ENCODE measurements at places on chromosomes 3 and 15.

DNA sequence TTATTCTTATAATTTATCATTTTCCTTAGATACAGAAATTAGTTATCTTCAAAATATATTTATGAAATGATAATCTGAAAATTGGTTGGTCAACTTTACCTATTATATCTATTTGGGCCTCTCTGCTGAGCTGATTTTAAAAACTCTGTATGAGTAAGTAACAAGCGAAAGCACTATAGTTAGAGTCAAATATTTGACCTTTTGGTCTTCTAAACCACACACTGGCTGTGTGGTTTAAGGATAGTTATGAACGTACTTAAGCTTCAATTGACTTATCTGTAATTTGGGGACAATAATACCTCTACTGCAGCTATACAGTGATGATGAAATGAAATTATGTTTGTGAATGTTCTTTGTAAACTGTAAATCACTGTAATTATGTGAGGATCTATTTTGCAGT lies 763.9 kb upstream of the GRM7 start:
- DNase-seq = no peak

DNA sequence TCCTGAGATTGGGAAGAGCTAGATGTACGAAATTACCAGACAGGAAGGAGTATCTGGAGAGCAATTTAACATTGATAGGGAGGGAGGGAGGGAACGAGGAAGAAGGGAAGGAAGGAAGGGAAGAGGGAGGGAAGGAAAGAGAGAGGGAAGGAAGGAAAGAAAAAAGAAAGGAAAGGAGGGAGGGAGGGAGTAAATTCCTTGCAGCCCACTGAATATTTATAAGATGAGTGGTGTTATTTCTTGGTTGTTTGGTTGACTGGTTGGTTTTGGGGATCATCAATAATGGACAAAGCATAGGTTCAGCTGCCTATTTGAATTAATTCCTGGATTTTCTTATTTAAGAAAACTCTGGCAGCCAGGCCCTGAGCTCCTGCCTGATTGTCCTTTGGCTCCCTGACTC lies 15.5 kb upstream of the TSEN2 start:
- no peak for DNase-seq

DNA sequence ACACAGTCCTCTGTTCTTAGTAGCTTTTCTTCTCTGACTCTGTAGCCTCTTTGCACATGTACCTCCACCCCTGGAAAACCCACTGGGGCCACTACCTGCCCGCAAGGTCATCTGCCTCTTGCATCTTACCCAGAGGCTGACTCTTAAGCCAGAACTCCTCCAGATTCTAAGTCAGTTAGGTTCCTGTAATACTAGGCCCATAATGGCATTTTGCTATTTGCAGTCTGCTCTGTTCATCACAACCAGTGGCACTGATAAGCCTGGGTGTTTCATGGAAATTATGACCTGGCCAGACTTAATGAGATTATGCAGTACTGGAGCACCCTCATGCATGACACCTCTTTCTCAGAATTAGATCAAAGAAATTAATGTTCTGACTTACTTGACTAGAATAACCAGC lies 31.7 kb upstream of the ATG7 start:
- no peak for DNase-seq

DNA sequence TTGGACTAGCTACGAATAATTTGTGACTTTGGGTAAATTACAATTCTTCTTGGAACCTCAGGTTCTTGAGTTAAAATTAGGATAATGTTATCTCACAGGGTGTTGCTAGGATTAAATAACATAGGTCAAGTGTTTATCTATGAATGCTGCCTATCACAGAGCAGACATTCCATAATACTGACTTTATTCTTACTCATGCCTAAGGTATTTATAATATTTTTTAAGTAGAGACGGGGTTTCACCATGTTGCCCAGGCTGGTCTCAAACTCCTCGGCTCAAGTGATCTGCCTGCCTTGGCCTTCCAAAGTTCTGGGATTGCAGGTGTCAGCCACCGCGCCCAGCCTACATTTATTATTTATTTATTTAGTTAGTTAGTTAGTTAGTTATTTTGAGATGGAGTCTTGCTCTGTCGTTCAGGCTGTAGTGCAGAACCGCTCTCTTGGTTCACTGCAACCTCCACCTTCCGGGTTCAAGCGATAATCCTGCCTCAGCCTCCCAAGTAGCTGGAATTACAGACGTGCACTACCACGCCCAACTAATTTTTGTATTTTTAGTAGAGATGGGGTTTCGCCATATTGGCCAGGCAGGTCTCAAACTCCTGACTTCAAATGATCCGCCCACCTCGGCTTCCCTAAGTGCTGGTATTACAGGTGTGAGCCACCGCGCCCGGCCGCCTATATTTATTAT lies 741 bp upstream of the ZNF106 start:
- DNase-seq = no peak

- DNase-seq = no peak
Observed at GRCh38 chr15:45849136-45849535, 214.3 kb downstream of the SQOR start.

- no peak for DNase-seq
Observed at GRCh38 chr15:58064980-58065444, 499 bp downstream of the ALDH1A2 start.

- DNase-seq = no peak
Observed at GRCh38 chr3:66644549-66644948, 143.7 kb upstream of the LRIG1 start.

DNA sequence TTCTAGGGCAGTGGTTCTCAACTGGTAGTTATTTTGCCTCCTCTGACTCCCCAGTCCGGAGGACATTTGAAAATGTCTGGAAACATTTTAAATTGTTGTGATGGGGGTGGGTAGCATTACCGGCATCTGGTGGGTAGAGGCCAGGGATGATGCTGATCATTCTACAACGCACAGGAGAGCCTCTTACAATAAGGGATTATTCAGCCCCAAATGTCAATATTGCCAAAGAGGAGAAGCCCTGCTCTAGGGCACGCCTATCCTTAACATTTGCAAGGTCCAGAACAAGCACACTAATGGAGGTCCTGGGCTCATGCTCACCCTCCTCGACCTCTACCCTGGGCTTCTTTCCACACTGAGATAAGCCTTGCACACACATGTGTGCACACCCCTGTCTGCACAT lies 106.4 kb downstream of the MINAR1 start:
- no peak for DNase-seq

DNA sequence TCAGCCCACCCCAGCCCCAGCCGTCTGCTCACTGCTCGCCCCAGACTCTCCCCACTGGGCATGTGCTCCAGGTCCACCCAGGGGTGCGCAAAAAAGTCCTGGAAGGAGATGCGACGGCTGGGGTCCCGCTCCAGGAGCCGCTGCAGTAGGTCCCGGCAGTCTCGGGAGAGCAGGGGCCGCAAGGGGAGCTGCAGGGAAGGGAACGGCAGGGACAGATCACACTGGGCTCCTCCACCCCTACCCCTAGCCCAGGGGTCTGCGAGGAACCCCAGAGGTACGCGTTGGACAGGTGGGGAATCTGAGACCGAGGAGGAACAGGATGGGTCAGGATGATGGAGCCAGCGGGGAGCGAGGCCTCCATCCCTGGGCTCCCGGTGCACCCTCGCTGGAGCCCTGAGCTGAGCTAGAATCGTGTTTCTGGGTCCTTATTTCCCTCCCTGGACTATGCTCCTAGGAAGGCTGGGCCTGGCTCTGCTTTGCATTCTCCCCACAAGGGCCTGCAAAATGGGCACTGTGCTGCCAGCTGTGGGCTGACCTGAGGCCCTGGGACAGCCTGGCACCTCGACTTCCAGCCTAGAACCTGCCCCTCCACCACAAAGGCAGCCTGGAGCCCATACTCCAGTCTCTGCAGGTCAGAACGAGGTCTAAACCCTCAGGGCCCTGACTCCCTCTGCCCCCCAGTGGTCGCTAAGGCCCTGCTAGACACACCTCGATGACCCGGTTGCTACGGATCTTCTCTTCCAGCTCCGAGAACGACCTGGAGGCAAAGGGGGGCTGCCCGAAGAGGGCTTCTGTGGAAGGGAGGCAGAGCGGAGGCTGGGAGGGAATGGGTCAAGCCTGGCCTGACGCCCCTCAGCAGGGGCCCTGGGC lies 3.2 kb downstream of the ULK3 start:
- no peak for DNase-seq

DNA sequence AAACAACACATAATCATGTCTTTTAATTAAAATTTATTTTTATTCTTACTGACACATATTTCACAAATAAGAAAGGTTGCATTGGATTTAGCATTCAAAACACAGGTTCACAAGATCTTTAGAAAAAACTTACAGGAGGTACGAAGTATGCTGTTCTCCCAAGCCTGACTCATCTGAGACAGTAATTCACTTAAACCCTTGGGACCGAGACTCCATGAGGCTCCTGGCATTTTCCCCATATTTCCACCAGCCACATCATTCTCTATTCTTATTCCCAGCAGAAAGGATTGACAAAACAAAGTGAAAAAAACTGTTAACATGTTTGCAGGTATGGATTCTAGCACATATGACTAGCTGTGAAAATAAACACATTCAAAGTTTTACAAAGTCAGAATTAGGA lies 52.6 kb downstream of the CNTN3 start:
- DNase-seq = no peak

DNA sequence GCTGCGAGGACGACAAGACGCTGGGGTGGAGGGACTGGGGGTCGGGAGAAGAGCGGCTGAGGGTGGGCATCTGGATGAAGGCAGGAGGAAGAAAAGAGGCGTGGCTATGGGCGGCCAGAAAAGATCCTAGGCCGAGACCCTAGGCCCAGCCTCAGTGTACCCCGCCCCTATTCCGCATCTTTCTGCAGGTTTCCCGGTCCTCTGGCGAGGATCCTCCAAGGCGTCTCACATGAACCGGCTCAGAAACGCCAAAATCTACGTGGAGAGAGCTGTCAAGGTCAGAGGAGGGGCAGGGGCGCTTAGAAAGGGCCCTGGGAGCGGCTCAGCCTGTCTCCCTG lies 340 bp downstream of the TTLL3 start:
- no peak for DNase-seq

DNA sequence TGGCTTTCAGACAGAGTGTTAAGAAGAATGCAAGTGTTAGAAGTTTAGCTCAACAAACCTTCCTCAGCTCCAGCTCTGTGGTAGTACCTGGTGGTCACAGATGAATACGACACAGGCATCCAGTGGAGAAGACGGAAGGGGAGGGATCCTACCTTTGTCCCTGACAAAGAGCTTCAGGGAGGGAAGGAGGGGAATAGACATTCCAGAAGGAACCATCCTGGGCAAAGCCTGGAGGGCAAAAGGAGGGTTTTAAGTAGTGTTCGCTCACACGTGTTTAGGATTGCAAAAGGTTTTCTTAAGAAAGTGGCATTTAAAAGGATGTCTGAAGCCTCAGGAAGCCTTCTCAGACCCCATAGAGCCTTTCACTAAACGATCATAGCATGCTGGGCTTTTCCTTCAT lies 2.8 kb downstream of the CHCHD4 start:
- DNase-seq = no peak

- no peak for DNase-seq
Observed at GRCh38 chr3:45145223-45145622, 955 bp downstream of the CDCP1 start.

DNA sequence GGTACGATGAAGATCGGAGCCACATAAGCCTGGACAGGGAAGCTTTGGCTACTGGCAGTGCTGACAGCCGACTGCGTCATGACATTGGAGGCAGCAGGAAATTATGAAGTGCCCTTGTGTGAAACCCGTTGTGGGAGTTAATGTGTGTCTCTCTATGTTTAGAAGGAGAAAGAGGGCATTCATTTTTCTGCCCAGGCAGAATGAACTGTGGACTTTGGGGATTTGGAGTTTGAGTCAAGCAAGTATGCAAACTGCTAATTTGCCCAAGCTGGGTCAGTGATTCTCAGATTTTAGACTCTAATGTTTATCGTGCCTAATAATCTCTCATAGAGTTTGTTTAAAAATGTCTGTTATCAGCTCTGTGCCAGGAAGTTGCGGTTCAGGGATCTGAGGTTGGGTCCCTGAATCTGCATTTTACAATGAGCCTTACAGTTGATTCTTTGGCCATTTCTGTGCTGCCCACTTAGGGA lies 5.6 kb downstream of the CTXND1 start:
- no peak for DNase-seq

DNA sequence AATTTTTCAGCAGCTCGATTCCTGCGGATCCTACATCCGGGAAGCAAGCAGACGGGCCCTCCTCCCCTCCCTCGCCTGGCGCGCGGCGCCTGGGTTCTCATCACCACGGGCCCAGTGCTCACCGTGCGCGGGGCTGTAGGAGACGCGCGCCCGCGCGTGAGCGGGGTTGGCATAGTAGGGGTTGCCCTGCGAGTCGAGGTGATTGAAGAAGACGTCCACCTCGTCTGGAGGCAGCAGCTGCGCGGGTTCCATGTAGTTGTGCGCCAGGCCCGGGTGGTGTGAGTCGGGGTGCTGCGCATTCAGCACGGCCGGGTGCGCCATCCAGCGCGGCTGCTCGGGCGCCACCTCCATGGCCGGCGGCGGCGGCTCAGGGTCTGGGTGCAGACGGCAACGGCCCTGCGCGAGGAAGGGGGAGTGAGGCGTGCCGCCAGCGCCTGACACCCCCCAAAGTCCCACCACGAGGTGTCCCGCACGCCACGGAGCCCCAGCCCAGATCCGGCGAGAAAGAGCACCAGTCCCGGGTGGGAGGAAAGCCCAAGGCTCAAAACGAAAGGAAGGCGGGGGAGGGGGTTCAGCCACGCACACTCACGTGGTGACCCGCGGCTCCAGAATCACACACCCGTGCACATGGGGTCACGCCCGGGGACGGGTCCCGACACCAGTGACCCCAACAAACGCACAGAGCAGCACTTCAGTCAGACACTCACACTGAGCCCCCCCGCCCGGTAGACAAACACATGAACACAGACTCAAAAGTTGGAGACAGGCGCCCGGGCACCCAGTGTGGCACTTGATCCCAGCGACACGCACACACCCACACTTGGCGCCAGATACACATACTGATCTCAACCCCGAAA lies 6.1 kb downstream of the GATA2 start:
- DNase-seq = peak; percentile 16

- peak; percentile 78 for DNase-seq
Observed at GRCh38 chr3:27681249-27681748, 40.8 kb downstream of the EOMES start.

GRCh38 chr3:194586836-194587235 lies 46.4 kb downstream of the TMEM44 start:
- no peak for DNase-seq

DNA sequence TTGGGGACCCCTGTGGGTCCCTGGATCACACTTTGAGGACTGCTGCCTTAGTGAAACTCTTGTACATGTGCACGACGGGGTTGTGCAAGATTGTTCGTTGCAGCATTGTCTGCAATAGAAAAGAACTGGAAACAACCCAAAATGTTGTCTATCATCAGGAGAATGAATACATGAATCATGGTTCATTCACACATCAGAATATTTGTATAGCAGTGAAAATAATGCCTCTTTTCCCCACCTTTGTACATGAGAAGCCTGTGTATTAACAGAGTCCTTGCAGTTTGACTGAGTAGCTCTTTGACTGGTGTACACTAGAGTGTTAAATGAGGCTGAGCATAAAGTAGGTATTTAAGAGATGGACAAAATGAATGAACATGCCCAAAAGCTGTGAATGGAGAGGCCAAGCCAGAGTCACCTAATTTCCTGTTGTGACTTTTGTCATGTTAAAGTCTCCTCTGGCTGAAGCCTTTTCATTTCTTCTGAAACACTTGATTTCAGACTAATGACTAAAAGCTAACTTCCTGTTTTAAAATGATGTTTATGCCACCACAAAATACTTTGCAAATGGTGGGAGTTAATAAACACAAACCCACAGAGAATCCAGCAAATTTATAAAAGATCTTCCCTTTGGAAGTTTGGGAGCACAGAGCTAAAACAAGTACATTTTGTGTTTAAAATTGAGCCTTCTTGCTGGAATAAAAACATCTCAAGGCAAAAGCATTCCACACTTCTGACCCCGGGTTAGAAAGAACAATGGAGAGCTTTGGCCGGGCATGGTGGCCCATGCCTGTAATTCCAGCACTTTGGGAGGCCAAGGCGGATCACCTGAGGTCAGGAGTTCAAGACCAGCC lies 20.6 kb upstream of the USP3 start:
- DNase-seq = peak; percentile 34
